Fibroblast of villous mesenchyme (primary cell): ENCODE measurements at places on chromosomes 5 and 9. TPM values are rescaled to one million over a fixed set of nuclear protein-coding genes. Genes with fewer than 3 reads are reported as not detected.

GRCh38 chr9:127144670-127145445 lies 22.4 kb upstream of the ANGPTL2 start:
- peak; percentile 67 for DNase-seq

DNA sequence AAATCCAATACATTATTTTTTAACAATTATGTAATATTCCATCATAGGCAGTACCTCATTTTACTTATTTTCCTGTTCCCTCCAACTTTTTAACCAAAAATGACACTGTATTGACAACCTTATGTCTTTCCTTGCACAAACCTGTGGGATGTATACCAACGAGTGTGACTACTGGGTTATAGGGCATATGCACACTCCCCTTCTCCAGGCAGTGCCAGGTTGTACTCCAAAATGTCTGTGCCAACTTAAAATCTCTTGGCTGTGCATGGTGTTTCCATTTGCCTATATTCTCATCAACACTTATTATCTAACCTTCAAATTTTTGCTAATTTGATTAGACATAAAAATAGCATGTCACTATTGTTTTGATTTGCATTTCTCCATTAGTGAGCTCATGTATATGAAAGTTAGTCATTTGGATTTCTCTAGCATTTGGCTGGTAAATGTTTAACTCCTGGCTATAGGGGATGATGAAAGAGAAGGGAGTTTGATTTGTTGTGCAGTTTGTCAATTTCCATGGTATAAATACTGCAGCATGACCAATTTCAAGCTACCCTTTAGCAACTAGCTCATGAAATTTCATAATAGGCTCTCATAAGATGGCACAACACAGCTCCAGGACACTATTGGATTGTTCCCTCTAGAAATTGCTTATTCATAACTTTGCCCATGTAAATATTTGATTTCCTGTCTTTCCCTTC lies 129.9 kb downstream of the BAAT start:
- DNase-seq = no peak

DNA sequence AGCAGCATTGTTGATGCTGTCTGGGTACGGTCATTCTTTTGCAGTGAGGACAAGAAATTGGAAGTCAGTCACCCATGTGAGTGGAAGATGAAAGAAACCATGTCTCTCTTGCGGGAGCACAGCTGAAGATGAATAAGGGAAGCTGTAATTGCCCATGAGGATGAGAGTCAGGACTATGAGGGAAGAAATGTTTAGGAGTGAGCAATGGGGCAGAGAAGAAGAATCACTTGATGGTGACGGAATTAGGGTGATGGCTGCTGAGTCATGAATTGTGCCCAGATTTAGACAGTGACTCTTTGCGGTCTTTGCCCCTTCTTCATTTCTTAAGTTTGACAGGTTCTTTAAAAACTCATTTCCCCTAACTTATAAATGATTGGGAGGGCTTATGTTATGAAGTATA lies 183.3 kb downstream of the MAST4 start:
- no peak for DNase-seq

DNA sequence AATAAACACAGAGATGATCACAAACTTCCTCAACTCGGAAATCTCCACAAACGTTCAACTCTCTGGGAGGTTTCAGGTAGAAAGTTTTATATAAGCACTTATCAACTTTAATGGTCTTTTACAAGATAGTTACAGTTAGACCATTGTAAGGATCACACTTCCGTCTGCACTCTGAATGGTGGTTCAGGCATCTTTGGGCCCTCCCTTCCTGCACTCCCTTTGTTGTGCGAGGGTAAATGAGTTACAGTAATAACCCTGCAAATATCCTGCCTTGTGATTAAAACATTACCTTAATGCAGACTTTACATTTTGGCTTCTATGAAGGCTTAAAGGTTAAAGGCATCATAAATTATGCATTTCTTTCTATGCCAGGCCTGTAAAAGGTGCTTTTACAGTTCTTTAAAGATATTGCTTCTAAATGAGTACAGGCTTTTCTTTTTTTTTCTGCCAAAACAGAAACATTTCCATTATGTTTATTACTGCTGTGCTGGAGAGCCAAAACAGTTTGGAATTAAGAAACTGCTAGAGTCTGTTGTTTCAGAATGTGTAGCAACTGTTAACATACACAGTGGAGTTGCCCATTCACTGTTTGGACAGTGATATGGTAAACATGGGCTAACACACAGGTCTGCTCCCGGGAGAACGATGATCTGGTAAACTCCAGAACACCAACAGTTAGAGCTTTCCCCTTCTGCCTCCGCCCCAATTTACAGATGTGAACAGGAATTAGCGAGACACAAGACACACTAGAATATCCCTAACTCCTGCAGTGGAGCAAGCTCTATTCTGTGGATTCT lies 1.1 kb downstream of the PRUNE2 start:
- no peak for DNase-seq

DNA sequence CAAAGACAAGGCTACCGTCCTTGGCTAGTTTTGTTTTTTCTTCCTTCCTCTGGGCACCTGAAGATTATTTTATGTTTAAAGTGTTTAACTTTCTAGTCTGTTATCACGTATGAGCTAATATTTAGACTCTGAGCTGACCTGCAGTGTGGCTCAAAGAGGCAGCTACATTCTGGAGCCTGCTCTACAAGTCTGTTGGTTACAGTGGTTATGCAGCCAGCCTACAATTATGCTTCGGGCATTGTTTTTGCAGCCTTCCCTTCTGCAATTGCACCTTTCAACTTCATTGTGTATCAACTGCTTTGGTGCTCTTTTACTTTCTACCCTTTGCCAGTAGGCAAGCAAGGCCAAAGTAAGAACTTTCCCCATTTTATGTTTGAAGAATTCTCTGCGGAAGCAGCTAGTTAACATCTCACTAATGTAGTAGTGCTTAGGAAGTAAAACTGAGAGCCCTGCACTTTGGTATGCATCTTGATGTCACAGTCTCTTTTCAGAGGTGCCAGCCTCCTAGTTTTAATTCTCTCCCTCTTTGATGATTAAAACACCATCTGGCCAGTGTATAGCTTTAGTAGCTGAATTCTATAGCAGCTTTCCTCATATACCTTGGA lies 322.1 kb downstream of the FAM170A start:
- no peak for DNase-seq

DNA sequence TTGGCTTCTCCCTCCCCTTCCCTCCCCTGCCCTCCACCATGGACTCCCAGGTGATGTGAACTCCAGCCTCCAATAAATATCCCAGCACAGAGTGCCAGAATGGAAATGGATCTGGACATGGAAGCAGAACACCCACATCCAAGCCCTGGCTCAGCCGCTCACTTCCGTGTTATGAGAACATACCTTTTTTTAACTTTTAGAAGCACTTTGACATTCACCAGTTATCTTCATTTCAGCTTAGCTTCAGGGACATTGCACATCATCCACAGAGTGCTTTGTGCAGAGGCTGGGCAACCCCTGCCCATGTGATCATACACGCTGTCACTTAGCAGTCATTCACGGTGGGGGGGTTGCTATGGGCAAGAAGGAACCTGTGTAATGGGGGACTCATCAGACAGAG lies 9.1 kb downstream of the AFAP1L1 start:
- no peak for DNase-seq

DNA sequence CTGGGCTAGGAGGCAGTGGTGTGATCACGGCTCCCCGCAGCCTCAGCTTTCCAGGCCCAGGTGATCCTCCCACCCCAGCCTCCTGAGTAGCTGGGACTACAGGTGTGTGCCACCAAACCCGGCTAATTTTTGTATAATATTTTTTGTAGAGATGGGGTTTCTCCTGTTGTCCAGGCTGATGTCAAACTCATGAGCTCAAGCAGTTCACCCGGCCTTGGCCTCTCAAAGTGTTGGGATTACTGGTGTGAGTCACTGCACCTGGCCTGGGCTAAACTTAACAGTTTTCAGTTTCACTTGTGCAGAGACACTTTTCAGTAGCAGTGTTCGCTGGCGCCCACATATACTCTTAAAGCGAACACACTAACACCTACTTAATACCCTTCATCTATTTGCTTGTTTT lies 205.6 kb upstream of the ZNF608 start:
- peak; percentile 63 for DNase-seq

DNA sequence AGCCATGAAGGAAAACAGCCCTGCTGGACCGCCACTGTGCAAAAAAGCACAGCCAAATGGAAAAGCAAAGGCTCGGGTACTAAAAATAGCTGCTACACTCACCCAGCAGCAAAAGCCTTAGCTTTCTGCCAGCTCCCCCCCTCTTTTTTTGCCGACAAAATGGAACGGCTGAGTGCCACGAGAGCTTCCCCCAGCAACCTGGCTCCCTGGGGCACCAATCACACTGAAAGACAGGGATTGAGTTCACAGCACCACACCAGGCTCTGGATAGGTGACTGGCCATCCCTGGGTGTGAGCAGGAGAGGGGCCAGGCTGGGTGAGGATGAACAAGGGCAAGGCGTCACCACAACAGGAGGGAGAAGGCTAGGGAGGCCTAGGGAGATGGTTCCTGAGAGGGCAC lies 66.7 kb downstream of the SIL1 start:
- peak; percentile 22 for DNase-seq

DNA sequence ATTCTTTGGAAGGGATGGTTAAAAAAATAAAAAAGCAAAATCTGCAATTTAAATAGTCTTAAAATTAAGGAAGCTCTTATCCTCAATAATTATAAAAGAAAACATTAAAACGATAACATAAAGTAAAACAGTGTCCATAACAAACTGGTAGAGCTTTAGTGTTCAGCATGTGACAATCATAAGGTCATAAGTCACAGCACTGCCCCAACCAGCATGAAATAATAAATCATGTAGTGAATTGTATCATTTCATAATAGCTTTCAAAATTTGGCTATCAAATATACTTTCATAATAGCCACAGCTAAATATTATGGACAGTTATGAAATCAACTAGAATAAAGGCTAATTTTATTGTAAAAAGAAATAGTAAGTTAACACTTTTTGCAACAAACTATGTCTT lies 10.0 kb downstream of the NR3C1 start:
- DNase-seq = no peak

Gene TXNDC8
- not detected in 2 replicates for total RNA-seq
